ENCODE measurements at places on chromosomes 5 and 9.

- no peak for DNase-seq
These were observed 226.5 kb upstream of the MAP3K1 start for GRCh38 chr5:56588636-56589480.

DNA sequence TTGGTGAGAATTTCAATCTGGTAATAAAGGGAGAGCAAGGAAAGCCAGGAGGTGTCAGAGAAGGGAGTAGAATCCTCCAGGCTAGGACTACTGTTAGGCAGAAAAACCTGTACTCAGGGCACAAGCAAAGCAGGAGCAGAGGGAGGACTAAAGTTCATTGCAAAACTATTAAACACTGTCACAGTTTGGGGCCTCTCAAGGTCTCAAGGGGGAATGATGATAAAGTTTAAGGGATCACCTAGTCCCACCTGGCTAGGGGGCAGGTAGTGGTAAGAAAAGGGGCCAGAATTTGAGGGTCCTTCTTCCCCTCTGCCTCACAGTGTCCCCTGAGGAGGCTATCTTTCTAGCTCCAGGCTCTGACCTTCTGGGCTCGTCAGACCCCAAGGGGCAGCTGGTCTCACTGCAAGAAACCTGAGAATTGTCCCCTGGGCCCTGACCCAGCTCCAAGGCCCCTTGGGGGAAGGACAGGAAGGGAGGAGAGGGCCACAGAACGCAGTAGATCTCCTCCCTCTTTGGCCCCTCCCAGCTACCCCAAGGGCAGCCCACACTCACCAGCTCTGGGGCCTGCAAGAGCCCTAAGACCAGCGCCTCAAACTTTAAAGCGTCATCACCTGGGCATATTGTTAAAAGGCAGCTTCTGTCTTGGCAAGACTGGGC lies 974 bp downstream of the CCDC69 start:
- no peak for DNase-seq

- no peak for DNase-seq
These were observed 5.2 kb downstream of the BICD2 start for GRCh38 chr9:92759446-92759845.

DNA sequence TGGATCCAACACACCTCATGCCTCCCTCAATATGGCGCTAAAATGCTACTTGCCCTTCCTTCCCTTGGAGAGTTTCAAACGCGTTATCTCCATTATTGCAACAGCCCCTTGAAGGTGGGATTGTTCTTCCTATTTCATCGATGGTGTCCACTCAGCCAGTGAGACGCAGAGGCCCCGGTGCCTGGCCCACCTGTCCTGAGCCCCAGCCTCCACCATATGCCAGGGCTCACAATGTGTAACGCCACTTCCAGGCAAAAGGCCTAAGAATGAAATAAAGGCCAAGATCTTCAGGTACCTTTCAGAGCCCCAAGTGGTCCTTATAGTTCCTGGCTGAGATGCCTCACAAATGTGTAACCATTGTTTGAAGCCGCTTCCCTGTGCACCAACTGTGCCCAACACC lies 170.7 kb upstream of the PHYKPL start:
- no peak for DNase-seq

DNA sequence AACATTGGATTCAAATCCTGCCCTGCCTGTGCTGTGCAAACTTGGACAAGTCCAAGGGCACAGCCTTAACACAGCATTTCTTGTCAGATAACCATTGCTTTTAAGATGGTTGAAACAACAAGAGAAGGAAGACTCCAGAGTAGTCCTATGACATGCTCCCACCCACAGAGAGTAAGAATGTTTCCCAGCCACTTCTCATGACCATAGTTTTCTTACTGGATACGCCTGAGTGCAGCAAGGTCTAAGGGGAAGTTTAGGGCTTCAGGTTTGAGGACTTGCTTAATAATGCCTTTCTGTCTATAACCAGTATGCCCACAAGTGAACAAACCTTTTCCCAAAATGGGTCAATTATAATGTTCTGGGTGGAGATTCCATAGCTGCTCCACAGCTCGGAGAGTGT lies 126.4 kb downstream of the SLF1 start:
- no peak for DNase-seq

DNA sequence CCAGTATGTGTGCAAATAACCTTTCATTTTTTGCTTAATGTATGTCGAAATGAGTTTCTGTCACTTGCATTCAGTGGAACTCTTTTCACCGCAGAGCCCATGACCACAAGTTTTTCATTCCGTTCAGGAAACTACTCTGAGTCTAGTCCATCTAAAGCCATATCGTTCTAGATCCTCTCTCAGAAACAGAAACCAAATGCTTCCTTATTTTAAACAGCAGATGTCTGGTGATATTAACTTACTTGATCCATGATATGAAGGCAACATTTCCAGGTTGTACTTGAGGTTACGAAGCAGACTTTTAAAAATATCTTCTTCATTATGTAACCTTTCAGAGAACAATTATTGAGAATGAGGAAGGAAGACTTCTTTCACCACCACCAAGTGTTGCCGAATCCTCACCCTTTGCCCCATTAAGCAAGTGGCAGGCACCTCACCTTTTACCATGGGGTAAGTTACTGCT lies 72.4 kb upstream of the GNAQ start:
- DNase-seq: no peak

DNA sequence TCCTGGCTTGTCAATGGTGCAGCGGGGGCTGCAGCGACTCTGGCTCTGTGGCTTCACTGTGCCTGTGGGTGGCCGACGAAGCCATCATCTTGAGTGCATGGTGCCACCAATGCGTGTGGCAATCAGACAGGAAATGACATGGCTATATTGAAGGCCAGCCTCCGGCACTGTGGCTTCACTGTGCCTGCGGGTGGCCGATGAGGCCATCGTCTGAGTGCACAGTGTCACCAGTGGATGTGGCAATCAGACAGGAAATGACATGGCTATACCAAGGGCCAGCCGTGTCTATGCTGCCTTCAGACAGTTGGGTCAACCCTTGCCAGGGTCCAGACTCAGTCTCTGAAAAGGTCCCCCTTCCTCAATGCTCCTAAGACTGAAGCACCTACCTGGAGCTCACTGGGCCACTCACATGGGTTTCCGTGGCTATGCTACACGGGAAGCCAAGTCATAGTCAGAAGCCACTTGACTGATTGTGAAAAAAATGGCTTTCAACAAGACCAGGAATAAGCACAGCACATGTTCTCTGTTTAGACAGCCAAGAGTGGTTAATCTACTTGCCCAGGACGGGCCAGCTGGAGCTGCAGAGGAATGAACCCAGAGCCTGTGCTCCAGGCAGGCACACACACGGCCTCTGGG lies 67.5 kb upstream of the S1PR3 start:
- DNase-seq: no peak

GRCh38 chr5:115626445-115626823 lies 598 bp upstream of the TMED7 start:
- no peak for DNase-seq

GRCh38 chr9:89421595-89421994 lies 76.3 kb downstream of the SEMA4D start:
- DNase-seq: no peak

DNA sequence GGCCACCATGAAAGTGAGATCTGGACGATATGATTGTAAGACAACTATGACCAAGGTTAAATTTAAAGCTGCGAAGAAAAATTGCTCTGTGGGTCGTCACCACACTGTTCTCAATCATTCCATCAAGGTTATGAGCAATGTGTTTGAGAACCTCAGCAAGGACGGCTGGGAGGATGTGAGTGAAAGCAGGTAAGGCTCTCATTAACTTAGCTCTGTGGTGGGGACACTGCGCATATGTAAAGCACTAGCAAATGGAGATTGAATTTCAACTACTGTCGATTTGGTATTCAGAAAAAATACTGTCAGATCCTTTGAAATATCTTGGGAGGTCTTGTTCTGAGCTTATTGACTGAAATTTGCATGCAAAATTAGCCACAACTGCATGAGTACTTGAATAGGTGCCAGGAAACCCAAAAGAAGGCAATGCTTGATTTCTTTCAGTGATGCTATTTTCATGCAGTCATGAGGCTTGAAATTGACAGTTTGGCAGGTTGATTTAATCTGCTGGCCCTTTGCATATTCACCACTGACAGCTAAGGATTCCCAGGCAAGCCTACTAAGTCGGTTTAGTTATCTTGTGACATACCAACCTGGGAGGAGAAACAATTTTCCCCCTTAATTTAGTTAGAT lies 183.9 kb upstream of the SH3GL2 start:
- DNase-seq: no peak

GRCh38 chr5:127216143-127216542 lies 74.5 kb upstream of the MEGF10 start:
- DNase-seq: no peak

GRCh38 chr5:14157493-14157782 lies 14.3 kb downstream of the TRIO start:
- DNase-seq: no peak

DNA sequence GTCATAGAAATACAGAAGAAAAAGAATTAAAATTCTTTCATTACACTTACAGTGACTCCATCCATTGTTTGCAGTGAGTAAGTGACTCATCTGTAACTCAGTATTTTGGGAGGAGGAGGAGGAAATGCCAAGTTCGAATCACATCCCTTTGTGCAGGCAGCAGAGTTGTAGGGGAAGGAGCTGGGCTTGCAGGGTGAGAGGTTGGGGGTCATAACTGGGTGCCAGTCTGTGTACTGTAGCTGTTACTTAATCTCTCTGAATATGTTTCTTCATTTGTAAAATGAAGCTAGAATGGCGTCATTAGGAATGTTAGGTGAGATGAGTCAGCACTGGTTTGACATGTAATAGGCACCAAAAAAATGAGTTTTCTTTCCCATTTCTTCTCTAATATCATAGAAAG lies 235.7 kb upstream of the ADAMTSL1 start:
- no peak for DNase-seq

DNA sequence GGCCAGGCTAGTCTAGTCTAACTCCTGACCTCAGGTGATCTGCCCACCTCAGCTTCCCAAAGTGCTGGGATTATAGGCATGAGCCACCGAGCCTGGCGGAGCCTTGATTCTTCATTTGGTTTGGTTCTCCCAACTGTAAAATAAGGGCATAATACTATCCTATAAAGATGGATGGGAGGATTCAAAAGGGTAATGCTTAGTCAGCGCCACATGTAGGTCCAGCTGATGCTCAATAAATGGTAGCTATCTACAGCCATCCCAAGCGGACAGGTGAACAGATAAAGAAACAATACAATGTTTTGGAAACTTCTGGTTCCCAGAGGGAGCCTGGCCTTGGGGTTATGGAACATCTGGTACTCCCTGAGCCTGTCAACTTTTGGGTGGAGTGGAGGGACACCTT lies 13.6 kb upstream of the SET start:
- DNase-seq: no peak

GRCh38 chr9:91222457-91222856 lies 139.3 kb downstream of the AUH start:
- no peak for DNase-seq

GRCh38 chr9:89803403-89803802 lies 198.6 kb downstream of the GADD45G start:
- no peak for DNase-seq

GRCh38 chr9:18606281-18606680 lies 132.3 kb downstream of the ADAMTSL1 start:
- no peak for DNase-seq
